ENCODE measurements at places on chromosomes 1 and 21.

DNA sequence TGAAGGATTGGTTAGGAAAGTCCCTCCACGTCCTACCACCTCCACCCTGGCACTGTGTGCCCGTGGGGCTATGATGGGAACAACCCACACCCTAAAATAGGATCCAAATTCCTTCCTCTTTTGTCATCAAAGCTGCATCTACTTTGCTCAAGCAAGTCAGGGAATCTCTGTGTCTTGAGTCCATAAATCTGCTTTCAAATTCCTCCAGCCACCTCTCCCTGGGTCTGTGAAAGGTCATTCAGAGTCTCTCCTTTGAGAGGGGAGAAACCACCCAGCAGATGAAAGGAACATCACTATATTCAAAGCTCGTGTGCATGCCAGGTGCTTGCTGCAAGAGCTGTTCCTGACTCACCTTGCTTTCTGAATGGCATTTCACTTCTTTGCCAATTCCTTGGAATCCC is 243.6 kb downstream of the TM2D1 start:
- no peak for DNase-seq

- no peak for DNase-seq
These were observed 185.6 kb downstream of the RHOU start for GRCh38 chr1:228920831-228921230.

DNA sequence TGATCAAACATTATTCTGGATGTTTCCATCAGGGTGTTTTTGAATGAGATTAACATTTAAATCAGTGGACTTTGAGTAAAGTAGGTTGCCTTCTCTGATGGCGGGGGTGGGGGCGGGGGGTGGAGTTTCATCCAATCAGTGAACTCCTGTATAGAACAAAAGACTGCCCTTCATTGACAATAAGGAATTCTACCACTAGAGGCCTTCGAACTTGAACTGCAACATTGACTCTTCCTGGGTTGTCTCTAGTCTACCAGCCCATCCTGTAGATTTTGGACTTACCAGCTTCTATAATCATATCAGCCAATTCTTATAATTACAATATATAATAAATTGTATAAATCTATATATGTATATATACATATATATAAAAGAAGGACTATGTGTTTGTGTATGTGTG is 520.4 kb upstream of the CXADR start:
- no peak for DNase-seq

GRCh38 chr1:36565576-36566501 is 83.1 kb upstream of the CSF3R start:
- DNase-seq, result no peak

DNA sequence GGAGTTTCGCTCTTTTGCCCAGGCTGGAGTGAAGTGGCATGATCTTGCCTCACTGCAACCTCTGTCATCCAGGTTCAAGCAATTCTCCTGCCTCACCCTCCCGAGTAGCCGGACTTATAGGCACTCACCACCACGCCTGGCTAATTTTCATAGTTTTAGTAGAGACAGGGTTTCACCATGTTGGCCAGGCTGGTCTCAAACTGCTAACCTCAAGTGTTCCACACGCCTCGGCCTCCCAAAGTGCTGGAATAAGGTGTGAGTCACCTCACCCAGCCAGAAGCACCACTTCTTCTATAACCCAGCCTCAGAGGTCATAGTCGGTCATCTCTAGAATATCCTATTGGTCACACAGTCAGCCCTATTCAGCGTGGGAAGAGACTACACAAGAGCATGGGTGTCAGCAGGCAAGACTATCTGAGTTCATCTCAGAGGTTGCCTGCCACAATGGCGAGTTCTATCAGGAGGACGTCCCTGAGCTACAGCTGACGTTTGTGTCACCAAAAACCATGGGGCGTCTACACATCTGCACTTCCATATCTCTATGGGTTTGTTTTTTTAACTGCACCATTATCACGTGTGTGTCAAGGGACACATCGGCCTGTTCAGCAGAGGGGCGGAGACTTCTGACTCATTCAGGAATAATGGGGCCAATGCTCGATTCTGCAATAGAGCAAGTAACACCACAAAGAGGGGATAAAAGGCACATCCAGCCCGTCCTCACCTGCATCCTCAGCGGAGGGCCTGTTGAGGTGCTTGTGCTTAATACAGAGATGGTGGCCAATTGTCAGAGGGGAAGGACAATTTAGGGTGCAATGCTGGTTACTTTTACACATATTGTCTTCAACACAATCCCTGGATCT is 256.3 kb upstream of the IRF2BP2 start:
- no peak for DNase-seq

DNA sequence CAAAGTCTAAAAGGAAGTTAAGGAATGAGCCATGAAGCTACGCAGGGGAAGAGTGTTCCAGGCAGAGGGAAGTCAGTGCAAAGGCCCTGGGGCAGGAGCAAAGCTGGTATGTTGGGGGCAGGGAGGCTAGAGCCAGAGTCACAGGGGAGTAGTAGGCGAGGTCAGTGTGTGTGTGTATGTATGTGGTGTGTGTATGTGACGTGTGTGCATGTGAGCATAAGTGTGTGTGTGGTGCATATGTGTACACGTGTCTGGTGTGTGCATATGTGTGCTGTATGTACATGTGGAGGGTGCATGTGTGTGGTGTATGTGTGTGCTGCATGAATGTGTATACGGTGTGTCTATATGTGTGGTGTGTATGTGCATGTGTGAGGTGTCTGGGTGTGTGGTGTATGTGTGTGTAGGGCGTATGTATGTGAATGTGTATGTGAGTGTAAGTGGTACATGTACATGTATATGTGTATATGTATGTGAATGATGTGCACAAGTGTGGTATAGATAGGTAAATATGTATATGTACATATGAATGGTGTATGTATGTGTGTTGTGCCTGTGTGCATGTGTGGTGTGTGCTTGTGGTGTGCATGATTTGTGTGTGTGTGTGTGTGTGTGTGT is 20.8 kb upstream of the NID1 start:
- DNase-seq, result no peak

DNA sequence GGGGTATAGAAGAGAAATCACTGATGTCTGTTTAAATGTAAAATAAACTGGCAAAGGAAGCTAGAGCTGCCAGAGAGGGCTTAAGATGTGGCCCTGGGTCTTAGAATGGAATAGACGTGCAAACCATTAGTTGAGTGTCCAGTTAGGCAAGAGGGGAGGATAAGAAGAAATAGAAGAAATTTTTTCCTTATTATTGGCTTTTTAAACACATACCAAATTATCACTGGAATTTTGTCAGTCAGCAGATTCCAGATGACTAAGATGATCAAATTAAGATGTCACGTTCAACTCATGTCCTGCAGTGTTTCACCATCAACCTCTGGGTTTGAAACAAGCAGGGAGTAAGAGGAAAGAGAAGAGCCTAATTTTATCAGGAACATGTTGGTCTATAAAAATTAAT is 71.6 kb upstream of the C1orf21 start:
- DNase-seq, result no peak

DNA sequence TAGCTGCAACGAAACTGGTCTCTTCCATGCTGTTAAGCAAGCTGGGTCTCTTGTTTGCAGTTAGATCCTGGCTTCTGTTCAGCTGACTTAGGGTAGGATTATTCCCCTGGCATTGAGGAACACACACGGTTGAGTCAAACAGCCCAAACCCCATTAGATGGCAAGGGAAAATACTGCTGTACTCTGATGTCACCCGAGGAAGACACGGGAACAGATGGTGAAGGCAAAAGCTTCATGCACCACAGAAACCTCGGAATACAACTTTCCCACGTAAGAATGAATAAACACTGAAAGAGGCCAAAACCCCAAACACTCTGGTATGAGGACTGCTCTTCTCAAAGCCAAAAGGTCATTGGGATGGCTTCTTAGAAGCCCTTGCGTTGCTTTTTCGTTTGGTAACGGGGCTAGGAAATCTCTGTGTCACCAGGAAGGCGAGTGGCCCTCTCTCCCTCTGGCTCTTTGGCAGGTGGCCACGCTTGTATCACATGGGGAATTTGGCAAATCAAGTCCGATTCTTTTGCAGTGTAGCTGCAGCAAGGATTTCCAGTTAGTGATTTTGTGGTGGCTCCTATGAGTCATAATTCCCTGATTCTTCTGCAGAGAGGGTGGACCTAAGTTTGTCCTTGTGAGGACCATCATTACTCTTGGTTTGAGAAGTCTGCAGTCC is 16.7 kb upstream of the LYST start:
- no peak for DNase-seq

DNA sequence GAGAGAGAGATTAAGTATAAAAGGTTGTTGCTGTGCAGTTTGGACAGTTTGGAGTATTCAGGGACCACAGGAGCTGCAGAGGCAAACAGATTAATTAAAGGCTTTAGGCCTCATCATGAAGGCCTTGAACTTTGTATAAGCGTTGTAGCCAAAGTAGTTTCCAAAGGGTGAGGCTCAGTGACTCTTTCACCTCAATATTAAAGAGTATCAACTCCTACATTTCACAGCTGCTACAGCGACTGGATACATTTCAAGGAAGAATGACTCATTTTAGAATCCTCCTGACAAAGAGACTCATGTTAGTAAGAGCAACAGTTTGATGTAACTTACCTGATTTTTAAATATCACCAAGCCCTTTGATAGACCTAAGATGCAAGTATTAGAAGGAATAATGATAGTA is 355.5 kb downstream of the HLX start:
- no peak for DNase-seq

DNA sequence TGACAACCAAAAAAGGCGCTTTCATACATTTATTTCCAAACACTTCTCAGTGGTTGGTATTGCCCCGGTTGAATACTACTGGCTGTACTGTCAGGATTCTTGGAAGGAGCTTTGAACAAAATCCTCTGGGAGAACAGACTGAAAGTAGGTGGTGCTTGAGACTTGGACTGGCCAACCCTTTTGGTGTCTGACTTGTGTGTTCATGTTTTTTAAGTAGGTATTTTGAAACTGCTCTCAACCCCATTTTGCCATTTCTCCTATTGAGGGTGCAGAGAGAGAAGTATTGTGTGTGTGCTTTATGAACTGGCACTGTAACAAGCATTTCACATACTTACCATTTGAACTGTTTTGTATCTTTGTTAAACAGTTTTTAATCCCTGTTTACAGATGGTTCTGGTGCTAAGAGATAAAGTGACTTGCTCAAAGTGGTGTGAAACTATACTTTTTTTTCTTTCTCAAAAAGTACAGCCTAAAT is 21.2 kb downstream of the ARID1A start:
- DNase-seq, result no peak

DNA sequence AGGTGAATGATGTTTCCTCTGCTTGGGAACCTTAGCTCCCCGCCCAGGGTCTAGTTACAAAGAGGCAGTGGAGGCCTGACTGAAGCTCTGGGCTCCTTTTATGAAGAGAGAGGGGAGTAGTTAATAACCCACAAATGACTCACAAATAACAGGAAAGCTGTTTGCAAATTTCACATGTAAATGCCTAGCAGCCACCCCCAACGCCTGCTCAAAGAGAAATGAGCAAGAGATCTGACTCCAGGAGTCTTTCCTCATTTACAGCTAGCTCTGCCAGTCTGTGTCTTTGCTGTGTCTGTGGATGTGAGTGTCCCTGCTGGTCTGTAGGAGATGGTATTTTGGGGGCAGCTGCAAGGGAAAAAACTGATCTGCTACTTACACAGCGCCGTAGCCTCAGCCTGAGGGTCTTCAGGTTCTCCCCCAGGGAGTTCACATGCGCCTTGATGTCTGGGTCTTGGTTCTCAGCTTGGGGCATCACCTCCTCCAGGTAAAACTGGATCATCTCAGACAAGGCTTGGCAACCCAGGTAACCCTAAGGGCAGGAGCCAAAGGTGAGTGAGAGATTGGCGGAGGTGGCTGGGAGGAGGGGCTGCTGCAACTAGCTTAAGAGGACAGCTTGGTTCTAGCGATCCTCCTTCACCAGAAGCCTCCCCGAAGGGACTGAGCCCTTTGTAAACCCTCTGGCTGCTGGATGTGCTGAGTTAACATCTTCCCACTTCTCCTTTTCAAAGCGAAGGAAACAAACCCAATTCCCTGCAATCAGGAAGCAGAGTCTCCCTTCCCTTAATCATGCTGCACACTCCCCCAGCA is at the start of gene IL19:
IL19 (plus strand) TSS at position 243 of the 807 bp plus-strand sequence. CDS start 65,890 bp downstream, outside the sequence.
- DNase-seq, result no peak

DNA sequence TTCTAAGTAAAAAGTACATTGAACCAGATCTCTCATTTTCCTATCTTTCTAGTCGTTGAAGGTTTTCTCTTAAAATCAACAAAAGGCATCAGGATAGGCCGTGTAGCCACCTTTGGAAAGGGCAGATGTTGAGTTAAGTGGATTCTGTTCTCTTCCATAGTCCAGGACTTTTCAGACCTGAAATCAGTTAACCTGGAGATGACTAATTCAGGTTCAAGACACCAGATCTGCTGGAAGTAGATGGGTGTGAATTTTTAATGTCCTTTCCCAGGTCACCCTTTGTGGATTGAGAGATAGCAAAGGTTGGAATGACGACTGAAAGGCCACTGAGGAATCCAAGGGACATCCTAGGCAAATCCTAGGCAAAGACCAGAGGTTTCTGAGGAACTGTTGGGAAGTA is 172.8 kb downstream of the DHRS3 start:
- DNase-seq, result no peak

GRCh38 chr1:198132060-198132781 is 24.6 kb upstream of the NEK7 start:
- DNase-seq, result no peak

DNA sequence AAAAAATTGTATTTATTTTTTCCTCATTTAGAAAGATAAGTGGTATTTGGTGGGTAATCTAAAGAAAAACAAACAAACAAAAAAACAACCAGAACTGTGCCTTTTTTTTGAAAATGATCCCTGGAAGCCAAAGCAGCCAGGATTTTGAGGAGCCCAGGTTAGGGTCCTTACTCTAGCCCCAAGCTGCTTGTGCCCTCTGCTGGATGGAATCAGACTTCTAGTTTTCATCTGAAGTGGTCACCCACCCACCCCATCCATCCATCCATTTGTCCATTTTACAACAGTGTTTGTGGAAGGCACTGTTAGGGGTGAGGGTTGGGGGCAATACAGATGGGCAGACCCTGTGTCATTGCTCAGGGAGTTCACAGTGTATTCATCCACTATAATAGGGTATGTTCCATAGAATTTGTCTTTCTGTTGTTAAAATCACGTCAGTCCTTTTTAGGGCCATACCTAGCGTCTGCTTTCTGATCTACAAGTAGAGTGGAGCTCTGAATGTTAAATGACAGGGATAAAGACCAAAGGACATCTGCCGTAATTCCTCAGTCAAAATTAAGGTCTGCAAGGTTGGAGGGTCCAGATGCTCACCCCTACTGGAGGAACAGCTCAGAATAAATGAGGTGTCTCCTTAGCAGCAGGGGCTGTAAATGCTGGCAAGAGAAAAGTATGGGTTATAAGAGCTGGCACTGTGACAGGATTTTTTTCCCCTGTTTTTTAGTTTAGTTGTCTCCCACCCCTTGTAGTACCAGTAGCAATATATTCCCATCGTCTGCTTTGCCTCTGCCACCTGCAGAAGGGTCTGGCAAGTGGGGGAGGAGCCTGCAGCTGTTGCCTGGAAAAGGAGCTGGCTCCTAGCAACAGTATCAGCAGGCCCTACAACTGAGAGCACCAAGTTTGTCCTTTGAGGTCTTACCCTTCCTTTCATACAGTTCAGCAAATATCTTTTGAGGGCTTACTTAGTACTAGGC is 3.2 kb downstream of the LRRC42 start:
- peak; percentile 58 for DNase-seq

DNA sequence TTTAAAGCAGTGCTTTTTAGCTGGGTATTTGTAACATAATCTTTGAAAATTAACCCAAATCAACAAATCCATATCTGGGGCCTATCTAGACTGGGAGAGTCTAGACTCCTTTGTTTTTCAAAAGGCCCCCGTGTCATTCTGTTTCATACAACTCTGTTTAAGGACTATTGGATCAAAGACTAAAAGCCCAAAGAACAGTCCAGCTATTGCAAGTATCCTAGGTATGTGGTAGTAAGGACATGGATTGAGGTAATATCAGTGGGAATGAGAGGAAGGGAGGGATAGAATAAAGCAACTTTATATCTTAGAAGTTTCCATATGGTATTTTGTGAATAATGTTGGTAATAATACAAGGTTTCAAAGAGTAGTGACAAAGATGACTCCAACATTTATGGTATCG is 18.2 kb downstream of the KIF1B start:
- DNase-seq, result no peak

All from NCI-H1417 treated with DMSO at 0.1 percent for 48 hours (cell line).